Dorsolateral prefrontal cortex (tissue), 122 donors: ENCODE measurements at places on chromosomes 6 and 20. TPM values are rescaled to one million over a fixed set of nuclear protein-coding genes. Genes with fewer than 3 reads are reported as not detected.

The EDEM2 gene
- total RNA-seq: 11.8 TPM

The FUT9 gene
- total RNA-seq: 72.5 TPM

The TUBB2B gene
- 322 TPM for total RNA-seq

The PROKR2 gene
- 6.7 TPM for total RNA-seq

The PSORS1C2 gene
- total RNA-seq: not detected

The NOX3 gene
- not detected for total RNA-seq

The ABRACL gene
- 7.4 TPM for total RNA-seq

The RAB32 gene
- 5.1 TPM for total RNA-seq

The TTBK1 gene
- total RNA-seq: 59.2 TPM

The VGLL2 gene
- not detected for total RNA-seq

The MRAP2 gene
- total RNA-seq: 30.7 TPM

The SLC23A2 gene
- total RNA-seq: 93.7 TPM

The XKR7 gene
- 3.4 TPM for total RNA-seq

The COX4I2 gene
- not detected for total RNA-seq

The FILIP1 gene
- total RNA-seq: 3.9 TPM

The METTL24 gene
- 2.2 TPM for total RNA-seq

The MRPS10 gene
- total RNA-seq: 29.0 TPM

The CST5 gene
- not detected for total RNA-seq

The PPT2 gene
- 32.2 TPM for total RNA-seq

The GPLD1 gene
- 16.0 TPM for total RNA-seq

The C20orf144 gene
- not detected for total RNA-seq

The SLCO4A1 gene
- total RNA-seq: 78.4 TPM

The PDYN gene
- 4.4 TPM for total RNA-seq

The PREP gene
- 47.6 TPM for total RNA-seq

The EPB41L1 gene
- total RNA-seq: 325 TPM

The MOXD1 gene
- total RNA-seq: 16.8 TPM

The RAMACL gene
- total RNA-seq: 5.4 TPM

The C20orf141 gene
- not detected for total RNA-seq

The GINS1 gene
- total RNA-seq: 2.2 TPM

The HLA-DOA gene
- total RNA-seq: 2.8 TPM

The OTOR gene
- not detected for total RNA-seq

The FOXC1 gene
- total RNA-seq: 4.6 TPM

The DDRGK1 gene
- total RNA-seq: 119 TPM

The SAMD5 gene
- total RNA-seq: 3.5 TPM

The RBBP8NL gene
- total RNA-seq: not detected

The KIF13A gene
- total RNA-seq: 46.7 TPM

The TRIM40 gene
- total RNA-seq: not detected

The NT5DC1 gene
- total RNA-seq: 54.9 TPM

The OR2B6 gene
- total RNA-seq: not detected

The KPNA5 gene
- total RNA-seq: 33.1 TPM

The SMPDL3A gene
- 7.9 TPM for total RNA-seq

The NEDD9 gene
- total RNA-seq: 26.2 TPM

The GHRH gene
- total RNA-seq: not detected

The SIRPB1 gene
- total RNA-seq: 26.8 TPM

The BTN1A1 gene
- not detected for total RNA-seq

The RFX6 gene
- 0.36 TPM for total RNA-seq

The PRL gene
- not detected for total RNA-seq

The NT5E gene
- total RNA-seq: 12.2 TPM

The TRIM38 gene
- 1.3 TPM for total RNA-seq

The CST4 gene
- not detected for total RNA-seq

The PRR18 gene
- 97.8 TPM for total RNA-seq

The SALL4 gene
- total RNA-seq: 0.33 TPM
